GM18507 (cell line): ENCODE measurements at places on chromosomes 11 and 22.

DNA sequence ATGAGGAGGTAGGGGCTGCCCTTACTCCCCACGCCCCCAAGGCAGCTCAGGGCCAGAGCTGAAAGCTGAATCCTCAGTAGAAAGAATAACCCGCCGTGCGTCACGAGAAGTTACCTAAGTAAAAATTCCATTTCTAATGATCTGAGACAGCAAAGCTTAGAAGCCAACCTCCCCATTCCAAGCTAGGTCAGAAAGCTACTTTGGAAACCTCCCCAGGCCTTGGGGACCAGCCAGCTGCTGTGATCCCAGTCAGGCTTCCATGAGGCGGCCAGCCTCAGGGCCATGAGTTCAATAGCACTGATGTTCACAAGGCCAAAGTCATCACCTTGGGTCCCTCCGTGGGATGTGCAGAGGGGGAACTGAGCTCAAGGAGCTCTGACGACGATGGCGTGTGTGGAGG is 6.9 kb downstream of the SHISAL1 start:
- no peak for DNase-seq

DNA sequence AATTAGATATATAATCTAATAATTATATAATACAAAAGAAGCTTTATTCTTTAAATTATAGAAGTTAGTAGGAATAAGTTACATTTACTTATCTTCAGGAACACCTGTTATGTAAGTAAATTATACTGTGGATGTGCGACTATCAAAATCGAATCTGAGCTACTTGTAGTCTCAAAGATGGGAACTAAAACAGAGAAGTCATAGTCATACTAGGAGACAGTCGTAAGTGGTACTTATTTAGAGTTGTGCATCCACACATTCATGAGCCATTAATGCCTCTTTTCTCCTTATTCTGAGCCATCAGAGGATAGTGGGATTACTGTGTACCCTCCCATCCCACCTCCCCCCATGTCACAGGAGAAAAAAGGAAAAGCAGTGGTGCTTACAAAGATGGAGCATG is 114.4 kb downstream of the CADM1 start:
- no peak for DNase-seq

- DNase-seq, result no peak
Observed at GRCh38 chr11:34274712-34275398, 83.0 kb downstream of the ABTB2 start.

GRCh38 chr11:58574881-58575280 is 775 bp downstream of the LPXN start:
- no peak for DNase-seq

- no peak for DNase-seq
Observed at GRCh38 chr11:102510439-102511135, 20.0 kb downstream of the MMP7 start.

GRCh38 chr22:47009304-47010101 is 247.1 kb downstream of the TBC1D22A start:
- DNase-seq, result no peak

- no peak for DNase-seq
Observed at GRCh38 chr22:27133019-27133431, 475.6 kb downstream of the MIAT start.

GRCh38 chr22:44248926-44249325 is 63.8 kb downstream of the SHISAL1 start:
- no peak for DNase-seq

- no peak for DNase-seq
Observed at GRCh38 chr22:47373648-47374272, 611.3 kb downstream of the TBC1D22A start.

DNA sequence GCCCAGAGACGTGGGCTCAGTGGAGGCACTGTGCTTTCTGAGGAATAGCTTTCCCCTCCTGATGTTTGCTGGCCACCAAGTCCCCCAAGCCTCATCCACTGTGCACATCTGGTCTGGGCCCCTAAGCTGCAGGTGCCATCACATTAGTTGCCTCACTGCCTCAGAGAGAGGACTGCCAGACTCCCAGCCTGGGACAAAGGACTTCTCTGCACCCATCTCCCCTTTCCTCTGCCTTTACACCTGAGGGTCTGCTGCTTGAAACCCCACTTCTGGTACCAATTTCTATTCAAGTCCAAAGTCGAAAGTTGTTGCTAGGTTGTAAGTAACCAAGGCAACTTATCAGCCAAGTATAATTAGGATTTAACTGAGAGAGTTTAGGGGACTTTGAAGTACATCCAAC is 3.7 kb upstream of the LZTR1 start:
- no peak for DNase-seq

GRCh38 chr22:28973352-28973751 is 88.3 kb downstream of the C22orf31 start:
- no peak for DNase-seq
